ENCODE measurements at places on chromosomes 5 and 9.

DNA sequence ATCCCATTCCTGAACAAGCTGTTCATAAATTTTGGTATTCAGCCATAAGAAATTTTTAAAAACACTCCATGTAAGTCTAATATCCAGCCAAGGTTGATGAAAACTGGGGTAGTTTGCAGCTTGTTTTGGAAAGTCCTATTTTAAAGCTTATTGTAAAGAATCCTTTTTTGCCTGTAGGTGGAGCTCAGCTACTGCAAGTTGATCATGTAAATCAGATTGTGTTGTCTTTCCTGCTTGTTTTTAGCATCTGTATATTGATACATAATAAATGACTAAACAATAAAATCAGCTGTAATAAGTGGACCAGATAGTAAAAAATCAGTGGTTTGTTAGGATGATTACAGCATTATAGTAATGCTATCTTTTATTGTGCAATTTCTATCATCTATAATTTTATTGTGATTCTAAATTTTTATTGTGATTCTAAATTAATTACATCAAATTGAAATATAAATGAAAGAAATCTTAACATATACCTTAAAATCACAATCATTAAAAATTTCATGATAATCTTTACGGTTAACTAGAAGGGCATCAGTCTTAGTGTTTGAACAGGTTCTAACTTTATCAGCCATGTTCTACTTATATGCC, 42.4 kb downstream of the CWC27 start:
- peak; percentile 74 for DNase-seq

DNA sequence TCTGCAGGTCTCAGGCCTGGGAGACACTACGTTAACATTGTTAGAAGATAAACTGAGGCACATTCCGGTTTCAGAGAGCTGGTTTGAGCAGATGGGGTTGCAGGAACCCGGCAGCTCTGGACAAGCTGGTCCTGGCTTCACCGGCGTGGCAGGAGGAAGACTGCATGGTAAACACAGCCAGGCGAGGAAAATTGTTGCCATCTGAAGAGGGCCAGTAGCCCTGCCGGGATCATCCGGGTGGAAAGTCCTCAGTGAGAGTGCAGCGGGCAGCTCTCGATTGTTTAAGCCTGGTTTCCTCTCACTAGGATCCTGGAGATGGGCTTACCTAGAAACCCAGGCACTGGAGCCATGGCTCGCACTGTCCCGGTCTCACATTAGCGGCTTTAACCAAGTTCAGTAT, 226.9 kb downstream of the IRX2 start:
- no peak for DNase-seq

GRCh38 chr5:9429691-9430215, 116.1 kb downstream of the SEMA5A start:
- no peak for DNase-seq

GRCh38 chr5:95392593-95393182, 1.5 kb downstream of the FAM81B start:
- peak; percentile 21 for DNase-seq

GRCh38 chr5:15441433-15442192, 58.4 kb upstream of the FBXL7 start:
- DNase-seq = no peak

DNA sequence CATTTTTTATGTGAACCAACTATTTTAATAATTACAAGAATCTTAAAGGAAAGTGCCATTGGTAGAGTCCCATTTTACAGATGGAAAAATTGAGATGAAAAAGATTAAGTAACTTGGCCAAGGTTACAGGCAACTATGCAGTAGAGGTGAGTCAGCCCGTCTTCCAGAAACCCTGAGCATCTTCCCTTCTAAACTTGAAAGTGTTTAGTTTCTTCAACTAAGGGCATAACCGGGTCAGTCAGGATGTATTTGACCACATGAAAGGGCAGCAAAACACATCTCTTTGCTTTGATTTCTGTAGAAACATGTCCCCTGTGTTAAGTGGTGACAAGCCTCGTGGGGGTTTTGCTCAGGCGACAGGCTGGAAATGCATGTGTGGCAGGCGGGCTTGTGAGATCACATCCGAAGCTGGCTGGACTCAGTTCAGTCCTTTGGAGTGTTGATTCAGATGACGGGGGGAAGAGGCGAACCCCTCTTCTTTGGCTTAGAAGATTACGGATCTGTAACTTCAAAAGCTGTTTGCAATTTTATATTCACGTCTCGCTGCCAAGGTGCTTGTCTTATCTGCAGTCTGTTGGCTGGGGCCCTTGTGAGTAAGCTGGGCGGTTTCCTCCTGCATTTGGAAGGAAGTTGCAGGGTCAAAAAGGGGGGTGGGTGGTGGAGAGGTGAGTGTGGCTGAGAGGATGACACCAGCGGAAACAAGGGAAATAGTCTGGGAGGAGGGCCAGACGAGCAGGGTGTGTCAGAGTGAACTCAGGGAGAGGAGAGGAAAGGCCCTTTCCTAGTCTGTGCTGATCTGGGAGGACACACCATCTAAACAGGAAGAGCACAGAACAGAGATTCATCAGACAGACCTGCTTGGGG, 78.9 kb upstream of the RPS23 start:
- peak; percentile 90 for DNase-seq

GRCh38 chr9:79917421-79917820, 345.7 kb downstream of the TLE4 start:
- DNase-seq = no peak

- DNase-seq = no peak
Measured at GRCh38 chr5:59035681-59036080, 452.8 kb downstream of the RAB3C start.

DNA sequence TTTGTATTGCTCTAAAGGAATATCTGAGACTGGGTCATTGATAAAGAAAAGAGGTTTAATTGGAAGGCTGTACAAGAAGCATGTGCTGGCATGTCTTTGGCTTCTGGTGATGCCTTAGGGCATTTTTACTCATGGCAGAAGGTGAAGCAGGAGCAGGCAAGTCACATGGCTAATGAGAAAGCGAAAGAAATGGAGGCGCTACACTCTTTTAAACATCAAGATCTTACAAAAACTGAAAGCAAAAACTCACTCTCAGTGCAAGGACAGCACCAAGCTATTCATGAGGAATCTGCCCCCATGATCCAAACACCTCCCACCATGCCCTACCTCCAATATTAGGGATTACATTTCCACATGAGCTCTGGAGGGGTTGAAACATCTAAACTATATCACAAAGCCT, 1458.8 kb upstream of the ACO1 start:
- no peak for DNase-seq

GRCh38 chr5:5100635-5101034, 39.5 kb upstream of the ADAMTS16 start:
- DNase-seq = no peak

DNA sequence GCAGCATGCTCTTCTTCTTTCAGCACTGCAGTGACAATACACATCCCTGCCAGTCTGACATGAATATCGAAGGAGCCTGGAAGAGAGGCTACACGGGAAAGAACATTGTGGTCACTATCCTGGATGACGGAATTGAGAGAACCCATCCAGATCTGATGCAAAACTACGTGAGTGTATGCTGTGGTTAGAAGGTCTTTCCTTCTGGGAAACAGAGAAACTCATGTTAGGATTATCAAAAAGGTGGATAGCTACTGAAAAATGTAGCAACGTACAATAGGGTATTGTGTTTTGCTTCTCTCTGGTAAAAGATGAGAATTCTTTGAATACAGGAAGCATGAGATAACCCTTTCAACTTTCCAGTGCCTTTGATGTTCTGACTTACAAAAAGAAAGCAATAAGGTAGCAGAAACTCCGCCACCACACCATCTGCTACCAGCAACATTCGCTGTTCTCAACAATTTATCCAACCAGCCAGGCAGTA, 133.3 kb downstream of the PCSK5 start:
- no peak for DNase-seq

- no peak for DNase-seq
Measured at GRCh38 chr9:135301271-135302263, 178.0 kb upstream of the PPP1R26 start.

- no peak for DNase-seq
Measured at GRCh38 chr9:117800389-117800788, 96.2 kb downstream of the TLR4 start.

- no peak for DNase-seq
Measured at GRCh38 chr5:128772356-128772755, 192.9 kb upstream of the SLC27A6 start.
